Cardiac septum (tissue), 1 donor: ENCODE measurements at places on chromosomes 5 and 9. TPM values are rescaled to one million over a fixed set of nuclear protein-coding genes. Genes with fewer than 3 reads are reported as not detected.

DNA sequence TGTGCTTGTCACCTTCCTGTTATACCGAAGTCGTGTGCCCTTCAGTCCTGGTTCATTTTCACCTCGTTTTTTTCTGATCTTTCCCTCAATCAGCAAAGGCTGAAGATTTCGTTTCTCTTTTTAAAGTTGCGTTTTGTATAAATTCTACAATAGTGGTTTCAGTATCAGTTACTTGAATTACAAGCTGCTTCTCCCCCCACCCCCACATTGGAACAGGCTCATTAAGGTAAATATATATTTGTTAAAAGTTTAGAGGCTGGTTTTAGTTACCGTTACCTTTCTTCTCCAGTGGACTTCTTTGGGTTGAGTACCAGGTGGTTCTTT, 881 bp downstream of the SUB1 start:
- no peak for DNase-seq

DNA sequence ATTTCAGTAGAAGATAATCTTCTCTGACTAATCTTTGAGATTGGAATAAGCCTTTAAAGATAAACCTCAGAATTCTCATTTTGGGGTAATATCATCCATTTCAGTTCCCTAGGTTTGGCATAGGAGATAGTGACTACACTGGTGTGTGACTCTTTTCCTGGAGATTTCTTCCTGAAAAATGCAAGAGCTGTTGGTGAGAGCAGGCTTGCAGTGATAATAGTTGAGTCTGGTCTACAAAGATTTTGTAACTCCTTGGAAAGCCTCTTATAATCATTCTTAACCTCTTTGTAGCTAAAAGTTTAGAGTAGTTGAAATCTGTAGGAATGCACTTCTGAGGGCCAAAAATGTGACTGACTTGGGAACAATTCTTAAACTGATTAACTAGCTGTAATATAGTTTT, 23.4 kb downstream of the RANBP17 start:
- no peak for DNase-seq

Gene DAB2IP
- 60.3 TPM for total RNA-seq

Gene C5orf34
- total RNA-seq, result 0.22 TPM

DNA sequence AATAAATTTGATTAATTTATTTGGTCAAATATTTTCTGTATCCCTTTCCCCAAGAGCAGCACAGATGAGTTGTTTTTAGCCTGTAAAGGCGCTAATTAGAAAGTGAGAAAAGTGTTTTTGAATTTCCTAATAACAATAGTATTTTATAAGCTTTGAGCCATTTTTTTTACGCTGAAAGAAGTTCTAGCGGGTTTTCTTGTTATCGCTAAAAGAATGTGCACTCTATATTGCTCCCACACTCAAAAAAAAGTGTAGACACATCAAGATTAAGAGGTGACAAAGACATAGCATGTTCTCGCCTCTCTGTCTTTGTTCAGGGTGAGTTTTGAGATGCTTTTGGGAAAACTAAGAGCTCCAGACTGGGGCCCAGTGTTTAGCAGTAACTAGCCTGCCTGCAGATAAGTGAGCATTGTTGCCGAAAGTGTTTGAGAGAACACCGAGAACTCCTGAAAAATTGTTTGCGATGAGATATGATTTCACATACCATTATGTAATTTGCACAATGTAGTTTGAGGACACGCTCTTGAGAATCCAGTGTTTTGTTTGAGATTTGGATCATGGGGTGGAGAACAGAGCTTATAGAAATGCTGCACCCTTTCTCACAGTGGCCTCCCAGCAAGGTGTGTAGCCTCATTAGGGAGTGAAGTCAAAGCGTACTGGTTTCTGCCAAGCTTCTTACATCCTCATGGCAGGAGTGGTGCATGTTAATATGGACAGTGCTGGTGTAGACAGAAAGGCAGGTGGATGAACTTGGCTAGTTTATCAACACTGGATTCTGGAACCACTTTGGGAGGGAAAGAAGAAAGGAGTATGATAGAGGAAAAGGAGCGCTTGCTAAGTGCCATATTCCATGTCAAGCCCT, 1.5 kb downstream of the F2R start:
- no peak for DNase-seq

- no peak for DNase-seq
Observed at GRCh38 chr5:67246108-67246507, 49.5 kb upstream of the CD180 start.

- no peak for DNase-seq
Observed at GRCh38 chr5:171409164-171410136, 10.0 kb upstream of the FGF18 start.

GRCh38 chr9:97638666-97639065, 5.0 kb downstream of the NCBP1 start:
- DNase-seq, result no peak

DNA sequence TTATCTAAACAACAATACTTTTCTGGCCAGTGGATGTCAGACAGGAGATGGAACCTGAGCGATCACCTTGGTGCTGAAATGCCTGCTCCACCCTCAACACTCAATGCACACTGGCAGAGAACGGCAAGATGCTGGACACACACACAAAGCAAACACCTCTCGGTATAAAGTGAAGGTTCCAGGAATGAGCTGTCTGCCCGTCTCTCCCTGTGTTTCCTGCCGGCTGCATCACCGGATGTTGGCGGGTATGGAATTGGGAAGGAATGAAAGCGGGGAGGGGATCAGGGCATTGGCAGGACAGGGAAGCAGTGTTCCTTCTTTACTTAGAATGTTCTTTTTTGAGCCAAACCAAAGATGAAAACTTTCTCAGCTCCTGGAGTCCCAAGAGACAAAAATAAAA, 59.2 kb downstream of the MED10 start:
- DNase-seq, result no peak

Gene PIP5KL1
- total RNA-seq, result 0.57 TPM

DNA sequence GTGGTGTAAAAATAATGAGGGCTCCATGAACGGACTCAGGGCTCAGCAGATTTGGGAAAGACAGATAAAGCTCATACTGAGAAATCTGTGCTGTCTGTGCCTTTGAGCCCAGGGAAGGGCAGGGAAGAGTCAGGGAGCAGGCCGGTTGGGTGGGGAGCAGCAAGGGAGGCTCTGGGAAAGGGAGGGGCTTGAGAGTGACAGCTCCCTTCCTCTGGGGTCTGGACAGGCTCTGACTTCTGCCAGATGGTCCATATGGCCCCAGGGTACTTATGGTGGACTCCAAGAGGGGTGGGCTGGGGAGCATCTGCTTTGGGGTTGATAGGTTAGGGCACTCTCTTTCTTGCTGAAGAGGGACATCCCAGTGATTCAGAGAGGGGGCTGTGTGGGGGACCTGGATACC, 2.1 kb downstream of the NPR2 start:
- DNase-seq, result no peak

DNA sequence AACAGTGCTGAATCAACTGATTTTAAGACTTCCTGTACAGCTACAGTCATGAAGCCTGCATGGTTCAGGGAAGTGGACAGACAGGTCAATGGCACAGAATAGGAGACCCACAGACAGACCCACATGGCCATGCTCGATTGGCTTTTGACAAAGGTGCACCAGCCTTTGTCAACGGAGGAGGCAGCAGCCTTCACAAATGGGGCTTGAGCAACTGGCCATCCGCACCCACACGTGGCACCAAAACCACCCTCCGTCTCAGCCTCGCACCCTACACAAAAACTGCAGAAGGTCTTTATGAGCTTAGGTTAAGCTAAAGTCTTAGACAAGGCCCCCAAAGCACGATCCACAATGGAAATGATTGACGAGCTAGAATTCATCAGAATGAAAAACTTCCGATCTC, 59.5 kb upstream of the UBAC1 start:
- DNase-seq, result peak; percentile 44

DNA sequence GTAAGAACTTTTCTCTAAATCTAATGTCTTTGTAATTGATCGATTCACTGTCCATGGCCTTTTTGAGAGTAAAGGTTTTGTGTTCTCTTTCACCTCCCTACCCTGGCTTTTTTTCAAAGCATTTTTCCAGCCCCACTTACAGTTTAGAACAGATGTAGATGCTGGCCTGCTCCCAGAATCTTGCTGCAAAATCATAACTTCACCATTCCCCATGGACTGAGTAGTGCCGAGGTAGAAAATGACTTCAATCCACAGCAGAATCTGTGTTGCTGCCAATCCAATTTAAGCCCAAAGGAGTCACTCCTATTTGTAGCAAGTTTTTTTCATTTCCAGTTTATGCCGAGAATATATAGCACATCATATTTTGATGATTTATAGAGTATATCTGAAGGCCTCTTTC, 46.5 kb upstream of the CEMIP2 start:
- no peak for DNase-seq

- no peak for DNase-seq
Observed at GRCh38 chr9:1462626-1463308, 412.6 kb downstream of the DMRT2 start.

DNA sequence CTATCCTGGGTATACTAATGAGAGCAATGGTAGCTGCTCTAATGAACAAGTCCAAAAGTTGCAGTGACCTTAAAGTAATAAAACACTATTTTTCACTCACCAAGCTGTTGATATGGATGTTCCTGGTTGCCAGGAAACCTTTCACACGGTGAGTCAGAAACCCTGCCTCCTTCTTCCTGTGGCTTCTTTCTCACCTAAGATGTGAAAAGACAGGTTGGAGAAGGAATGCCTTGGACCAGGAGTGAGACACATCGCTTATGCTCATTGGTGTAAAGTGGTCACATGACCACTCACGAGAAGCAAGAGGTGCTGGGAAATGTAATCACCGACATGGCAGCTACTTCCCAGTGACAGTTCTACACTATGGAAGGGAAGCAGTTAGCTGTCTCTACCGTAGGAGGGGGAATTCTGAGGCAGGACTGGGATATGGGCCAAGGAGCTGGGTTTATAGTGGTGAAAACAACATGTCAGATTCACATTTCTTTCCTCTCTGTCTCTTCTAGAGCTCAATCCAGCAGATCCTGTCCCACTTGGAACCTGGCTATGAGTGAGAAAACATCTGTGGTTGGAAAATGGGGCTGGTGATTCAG, 320.4 kb upstream of the KLF4 start:
- no peak for DNase-seq

Gene FOXD4L5
- 0.11 TPM for total RNA-seq

GRCh38 chr5:180137401-180138213, 66.0 kb upstream of the RNF130 start:
- DNase-seq, result peak; percentile 46

- DNase-seq, result no peak
Observed at GRCh38 chr9:125638239-125639045, 68.6 kb downstream of the MAPKAP1 start.

GRCh38 chr9:33742519-33742918, 52.8 kb upstream of the PRSS3 start:
- no peak for DNase-seq

DNA sequence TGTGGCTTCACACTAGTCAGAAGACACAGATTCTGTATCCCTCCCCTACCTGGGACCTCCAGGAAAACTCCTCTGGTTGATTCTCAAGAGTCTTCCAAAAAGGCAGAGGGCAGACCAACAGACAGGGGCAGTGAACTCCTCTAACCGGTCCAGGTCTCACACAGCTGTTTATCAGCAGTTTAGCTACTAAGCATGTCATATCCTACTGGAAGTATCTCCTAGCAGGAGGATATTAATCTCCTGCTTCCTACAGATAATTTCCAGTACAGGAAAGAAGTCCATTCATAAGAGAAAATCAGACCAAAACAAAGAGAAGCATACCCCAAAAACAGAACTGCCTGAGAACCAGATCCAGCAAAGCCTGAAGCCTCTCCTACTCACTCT, 64.3 kb downstream of the DTWD2 start:
- no peak for DNase-seq

DNA sequence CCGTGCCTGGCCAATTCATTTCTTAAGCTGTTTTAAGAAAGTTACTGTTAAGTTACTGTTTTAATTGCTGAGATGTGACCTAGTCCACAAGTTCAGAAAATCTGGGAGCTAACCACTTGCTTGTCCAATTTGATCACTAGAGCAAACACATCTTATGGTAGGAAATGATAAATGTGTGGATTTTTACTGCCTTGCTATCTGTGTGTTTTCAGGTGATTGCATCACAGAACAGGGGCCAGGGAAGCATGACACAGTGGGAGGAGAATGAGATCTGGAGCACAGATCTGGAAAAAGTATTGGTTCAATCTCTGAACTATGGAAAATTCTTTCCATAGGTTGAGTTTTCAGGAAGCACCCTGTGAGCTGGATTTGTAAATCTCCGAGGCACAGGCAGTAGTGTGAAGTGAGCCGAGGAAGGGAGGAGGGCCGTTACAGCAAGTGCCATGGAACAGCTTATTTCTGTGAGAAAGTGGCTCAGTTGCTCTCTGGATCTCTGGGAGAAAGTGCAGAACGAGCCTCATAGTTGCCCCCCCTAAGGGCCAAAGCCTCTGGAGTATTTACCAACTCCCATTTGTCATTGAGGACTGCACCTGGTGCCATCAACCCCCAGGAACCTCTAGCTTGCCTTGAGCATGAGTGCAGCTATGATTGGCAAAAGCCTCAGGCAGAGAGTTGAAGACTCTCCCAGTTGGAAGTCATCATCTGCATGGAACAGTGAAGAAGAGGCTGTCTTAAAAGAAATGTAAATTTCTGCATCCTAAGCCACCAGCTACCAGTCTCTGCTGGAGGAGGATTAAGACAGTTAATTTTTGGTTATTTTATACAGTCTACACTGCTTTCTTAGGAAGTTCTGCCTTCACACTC, 161.8 kb upstream of the CLINT1 start:
- DNase-seq, result no peak

Gene OR1Q1
- not detected for total RNA-seq

Gene ELOVL7
- total RNA-seq, result 0.97 TPM
